ENCODE measurements at places on chromosomes 3 and 15.

- DNase-seq: no peak
Measured at GRCh38 chr15:39084674-39085530, 496.0 kb upstream of the THBS1 start.

- peak; percentile 48 for DNase-seq
Measured at GRCh38 chr15:63122002-63122875, 578 bp downstream of the LACTB start.

GRCh38 chr15:36964626-36965025 is 135.7 kb downstream of the MEIS2 start:
- no peak for DNase-seq

DNA sequence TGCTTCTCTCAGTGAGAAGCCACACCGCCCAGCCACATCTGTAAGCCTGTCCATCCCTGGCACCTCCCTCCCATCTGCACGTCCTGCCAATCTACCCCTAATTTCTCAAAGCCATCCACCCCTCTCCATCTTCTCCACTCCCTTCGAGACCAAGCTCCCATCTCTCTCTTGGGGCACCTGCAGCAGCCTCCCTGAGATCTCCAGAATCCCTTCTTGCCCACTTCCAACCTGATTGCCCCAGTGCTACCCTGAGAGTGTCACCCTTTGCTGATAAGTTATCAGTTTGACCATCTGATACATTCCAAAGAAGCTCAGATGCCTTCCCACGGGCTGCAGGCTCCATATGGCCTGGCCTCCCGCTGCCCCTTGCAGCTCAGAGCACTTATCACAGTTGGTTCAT is 496.1 kb downstream of the SHQ1 start:
- DNase-seq: no peak

DNA sequence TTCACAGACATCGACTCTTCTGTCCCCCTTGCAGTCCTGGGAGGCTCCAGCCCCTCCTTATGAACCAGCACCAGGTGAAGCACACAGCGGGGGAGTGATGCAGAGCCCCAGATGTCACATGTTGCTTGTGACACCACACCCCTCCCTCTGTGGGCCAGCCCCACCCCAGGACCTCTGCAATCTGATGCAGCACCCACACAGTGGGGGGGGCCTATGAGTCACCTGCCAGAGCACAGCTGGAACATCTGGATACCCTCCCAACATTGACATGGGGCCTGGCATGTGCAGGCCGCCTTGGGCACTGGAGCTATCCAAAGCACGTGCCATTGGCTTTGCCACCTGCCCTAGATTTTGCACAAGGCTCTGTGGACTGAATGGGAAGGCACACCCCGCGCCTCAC is 70.5 kb downstream of the FEM1B start:
- DNase-seq: no peak

GRCh38 chr3:72230774-72231379 is 445.9 kb upstream of the PROK2 start:
- DNase-seq: no peak

DNA sequence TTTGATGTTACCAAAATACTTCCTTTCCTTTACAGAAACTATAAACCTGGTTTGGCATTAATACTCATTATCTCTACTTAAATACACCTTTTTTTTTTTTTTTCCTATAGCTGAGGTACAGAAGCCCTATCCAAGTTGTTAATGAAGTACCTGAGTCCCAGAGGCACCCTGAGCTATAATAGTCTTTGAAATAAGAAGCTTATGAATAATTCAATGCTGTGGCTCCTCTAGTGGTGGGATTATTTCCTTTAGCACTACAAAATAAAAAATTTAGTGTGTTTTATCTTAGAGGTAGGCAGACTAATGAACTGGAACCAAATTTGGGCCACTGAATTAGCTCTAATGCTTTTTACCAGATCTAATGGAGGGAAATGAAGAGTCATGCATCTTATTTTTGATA is 611.9 kb downstream of the EDEM1 start:
- no peak for DNase-seq

GRCh38 chr3:104291878-104292277 is 1074.8 kb upstream of the ALCAM start:
- DNase-seq: no peak

GRCh38 chr3:156611870-156612494 is 57.1 kb upstream of the SSR3 start:
- no peak for DNase-seq

DNA sequence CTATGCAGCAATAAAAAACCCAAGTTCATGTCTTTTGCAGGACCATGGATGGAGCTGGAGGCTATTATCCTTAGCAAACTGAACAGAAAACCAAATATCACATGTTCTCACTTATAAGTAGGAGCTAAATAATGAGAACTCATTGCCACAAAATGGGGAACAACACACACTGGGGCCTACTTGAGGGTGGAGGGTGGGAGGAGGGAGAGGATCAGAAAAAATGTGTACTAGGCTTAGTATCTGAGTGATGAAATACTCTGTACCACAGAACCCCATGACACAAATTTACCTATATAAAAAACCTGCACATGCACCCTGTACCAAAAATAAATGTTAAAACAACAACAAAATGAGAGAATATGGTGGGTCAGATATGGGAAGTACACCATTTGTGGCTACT is 49.6 kb upstream of the AADACL2 start:
- no peak for DNase-seq

GRCh38 chr3:58989955-58990354 is 59.9 kb downstream of the CFAP20DC start:
- no peak for DNase-seq

GRCh38 chr3:193660171-193660570 is 67.2 kb downstream of the OPA1 start:
- no peak for DNase-seq

GRCh38 chr3:156826144-156826895 is at the start of gene LEKR1:
Gene LEKR1, plus strand, starts transcription at chr3:156826353. Its CDS starts 2,977 bp downstream, at chr3:156829330.
- DNase-seq: peak; percentile 32

GRCh38 chr3:137568880-137569279 is 195.2 kb upstream of the SOX14 start:
- DNase-seq: no peak

GRCh38 chr15:99593070-99593469 is 27.3 kb downstream of the MEF2A start:
- no peak for DNase-seq

GRCh38 chr15:63353887-63354286 is 27.8 kb downstream of the CA12 start:
- DNase-seq: no peak

DNA sequence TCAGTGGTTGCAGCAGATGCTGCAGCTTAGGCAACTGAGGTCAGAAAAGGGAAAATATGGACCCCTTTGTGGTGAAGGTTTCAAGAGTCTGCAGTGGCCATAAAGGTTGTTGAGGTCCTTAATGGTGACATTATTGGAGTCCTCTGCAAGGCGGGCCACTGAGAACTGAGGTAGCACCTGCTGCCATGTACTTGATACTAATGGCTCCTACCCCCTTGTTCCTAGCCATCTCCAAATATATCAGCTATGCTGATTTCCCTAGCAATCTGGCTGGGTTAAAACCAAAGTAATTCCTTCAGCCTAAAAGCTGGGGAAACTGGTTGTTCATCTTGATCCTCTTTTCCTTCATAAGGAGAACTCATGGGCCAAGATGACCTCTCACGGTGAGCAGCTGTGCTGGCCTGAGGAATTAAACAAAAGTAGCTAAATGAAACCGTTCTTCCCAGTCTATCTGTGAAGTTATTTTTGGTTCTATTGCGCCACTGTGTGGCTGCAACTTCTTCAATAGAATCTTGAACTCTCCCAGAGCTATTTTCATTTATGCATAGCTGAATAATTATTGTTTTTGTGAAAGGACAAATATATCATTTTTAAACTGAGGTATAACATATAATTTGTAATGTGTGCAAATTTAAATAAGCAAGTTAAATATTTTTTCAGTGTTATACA is 76.1 kb upstream of the PLSCR4 start:
- no peak for DNase-seq

DNA sequence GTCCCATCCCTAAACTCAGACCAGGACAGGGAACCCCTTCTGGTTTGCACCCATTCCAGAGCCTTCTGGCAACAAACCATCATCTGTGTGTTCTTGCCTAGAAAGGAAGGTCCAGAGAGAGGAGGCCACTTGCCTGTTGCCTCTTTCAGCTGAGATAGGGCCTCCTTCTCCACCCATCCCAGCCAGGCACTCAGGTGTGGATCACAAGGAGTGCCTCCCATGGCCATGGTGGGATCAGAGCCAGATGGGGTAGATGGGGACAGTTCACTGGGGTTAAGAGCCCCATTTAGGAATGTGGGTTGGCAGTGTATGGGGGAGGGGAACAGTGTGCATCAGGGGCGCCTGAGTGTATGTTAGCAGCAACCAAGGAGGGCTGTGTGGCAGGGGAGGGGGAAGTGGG is 8.9 kb upstream of the CTDSPL start:
- no peak for DNase-seq

- DNase-seq: no peak
Measured at GRCh38 chr15:51267051-51267702, 71.2 kb downstream of the CYP19A1 start.
